ENCODE measurements at places on chromosomes 5 and 9. TPM values are rescaled to one million over a fixed set of nuclear protein-coding genes. Genes with fewer than 3 reads are reported as not detected.

- no peak for DNase-seq
Measured at GRCh38 chr9:128362774-128363173, 8.4 kb upstream of the URM1 start.

GRCh38 chr9:93645149-93645889, 68.9 kb downstream of the PHF2 start:
- peak; percentile 1 for DNase-seq

GRCh38 chr5:53322257-53322656, 158.2 kb upstream of the FST start:
- no peak for DNase-seq

SGCD gene
- total RNA-seq = not detected

DNA sequence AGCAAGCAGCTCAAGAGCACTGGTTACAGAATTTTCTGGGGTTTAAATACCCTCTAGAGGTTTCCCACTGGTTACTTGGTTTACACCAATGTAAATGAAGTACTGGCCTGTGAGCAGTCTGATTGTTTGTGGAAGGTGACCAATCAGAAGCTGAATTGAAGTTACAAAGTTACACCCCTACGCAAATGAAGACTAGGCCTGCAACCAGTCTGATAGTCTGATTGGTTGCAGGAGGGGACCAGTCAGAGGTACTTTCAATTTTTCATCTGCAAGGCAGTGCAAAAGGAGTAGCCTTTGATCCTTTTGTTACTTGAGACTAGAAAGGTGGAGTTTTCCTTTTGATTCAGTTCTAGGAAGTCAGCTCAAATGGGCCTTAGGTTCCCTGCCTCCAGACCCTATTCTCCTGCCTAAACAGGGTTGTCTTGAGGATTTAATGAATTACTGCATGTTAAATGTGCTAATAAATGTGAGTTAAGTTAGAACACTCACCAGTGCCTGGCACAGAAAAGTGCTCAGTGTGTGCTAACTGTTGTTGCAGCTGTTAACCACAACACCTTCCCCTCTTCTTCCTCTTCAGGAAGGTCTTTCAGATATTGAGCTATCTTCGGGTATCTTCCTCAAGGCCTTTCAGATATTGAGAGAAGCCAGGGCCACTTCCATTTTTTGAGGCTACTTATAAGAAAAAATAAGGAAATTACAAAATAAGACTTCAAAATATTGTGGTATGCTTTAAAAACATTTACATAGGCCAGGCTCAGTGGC, 32.1 kb upstream of the CLINT1 start:
- no peak for DNase-seq

GRCh38 chr9:129160712-129161533, 17.1 kb downstream of the IER5L start:
- no peak for DNase-seq

DNA sequence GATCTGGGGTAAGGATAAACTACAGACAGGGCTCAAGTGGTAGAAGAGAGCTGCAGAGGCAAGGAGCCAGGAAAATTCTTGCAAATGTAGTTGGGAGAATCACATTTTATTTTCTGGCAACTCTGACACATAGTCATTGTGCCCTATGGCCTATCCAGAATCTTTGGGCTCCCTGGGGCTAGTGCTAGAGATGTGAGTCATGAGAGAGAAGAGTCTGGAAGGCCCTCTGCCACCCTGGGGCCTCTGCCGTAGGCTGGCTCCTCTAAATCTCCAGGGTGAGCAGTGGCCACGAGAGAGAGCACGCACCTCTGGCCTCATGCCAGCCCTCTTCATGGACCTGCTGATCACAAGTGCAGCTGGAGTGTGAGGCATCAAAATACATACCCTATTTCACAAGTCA, 74.3 kb upstream of the SSBP2 start:
- DNase-seq = no peak

DNA sequence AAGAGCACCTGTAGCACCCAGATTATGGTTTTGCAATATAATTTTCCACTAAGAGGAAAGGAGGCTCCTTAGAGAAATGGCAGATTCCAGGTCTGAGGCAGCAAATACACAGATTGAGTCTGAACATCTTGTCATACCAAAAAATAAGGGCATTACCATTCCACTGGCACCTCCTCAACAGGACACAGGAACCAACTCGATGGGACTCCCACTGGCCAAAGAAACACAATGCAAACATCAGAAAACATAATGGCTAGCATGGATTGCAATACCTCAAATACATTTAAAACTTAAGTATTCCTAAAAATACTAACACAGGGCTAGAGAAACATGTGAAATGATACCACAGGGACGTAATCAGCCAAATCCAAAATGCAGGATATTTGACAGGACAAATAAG, 12.4 kb upstream of the RANBP17 start:
- DNase-seq = no peak

DNA sequence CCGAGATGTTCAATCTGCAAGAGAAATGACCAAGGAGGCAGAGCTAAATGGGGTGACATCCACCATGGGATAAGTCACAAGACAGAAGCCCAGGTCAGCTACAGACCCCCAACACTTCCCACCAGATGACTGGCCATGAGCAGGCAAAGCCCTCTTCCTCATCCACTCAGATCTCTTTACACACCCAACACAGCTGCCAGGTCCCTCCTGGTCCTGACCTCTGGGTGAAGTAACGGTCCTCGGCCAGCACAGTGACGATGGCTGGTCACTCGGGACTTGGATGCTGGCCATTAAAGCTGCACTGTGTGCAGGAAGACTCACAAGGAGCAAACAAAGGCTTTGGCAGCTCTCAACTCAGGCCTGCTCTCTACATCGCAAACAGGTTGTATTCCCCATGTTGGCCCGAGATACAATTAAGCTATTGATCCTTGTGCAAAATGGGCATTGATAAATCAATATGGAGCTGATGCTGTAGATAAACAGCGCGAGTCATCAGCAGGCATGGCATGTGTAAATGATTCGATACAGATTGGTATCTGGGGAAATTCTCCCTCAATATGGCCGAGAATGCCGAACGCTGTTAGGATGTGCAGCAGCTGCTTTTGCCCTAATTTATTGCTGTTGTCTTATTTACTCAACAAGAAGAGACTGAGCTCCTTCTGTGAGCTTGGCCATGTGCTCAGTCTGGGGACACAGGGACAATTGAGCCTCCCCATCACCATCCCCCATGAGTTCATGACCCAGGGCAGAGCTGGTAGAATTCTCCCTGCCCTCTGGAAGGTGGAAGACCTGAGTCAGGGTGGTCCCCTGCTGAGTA, 98.7 kb downstream of the C5orf15 start:
- DNase-seq = no peak

DNA sequence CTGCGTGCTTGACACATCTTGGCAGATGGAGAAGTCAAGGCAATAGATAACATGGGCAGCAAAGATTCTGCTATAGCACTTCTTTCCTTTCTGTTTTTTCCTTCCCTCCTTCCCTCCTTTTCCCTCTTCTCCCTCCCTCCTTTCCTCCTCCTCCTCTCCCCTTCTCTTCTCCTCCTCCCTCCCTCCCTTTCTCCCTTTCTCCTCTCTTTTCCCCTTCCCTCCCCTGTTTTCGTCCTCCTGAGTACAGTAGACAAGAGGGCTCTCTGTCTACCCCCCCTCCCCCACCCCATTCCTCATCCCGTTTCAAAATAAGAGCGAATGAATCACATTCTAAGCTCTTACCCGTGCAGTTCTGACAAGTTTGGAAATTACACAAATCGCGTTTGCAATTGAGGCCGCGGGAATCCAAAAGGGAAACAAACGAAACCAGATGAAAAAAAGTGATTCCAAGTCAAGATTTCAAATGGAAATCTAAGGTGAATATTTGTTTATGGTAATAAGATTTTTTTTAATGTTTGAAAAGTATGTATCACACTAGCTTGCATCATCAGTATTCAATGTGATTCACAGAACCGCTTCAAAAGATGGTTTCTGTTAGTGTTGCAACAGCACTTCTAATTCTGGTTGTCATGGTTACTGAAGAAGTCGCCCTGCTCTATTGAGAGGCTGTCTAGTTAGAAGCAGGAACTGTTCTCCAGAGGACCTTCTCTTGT, 1.3 kb downstream of the NIM1K start:
- peak; percentile 13 for DNase-seq

GABRA6 gene
- not detected for total RNA-seq

DNA sequence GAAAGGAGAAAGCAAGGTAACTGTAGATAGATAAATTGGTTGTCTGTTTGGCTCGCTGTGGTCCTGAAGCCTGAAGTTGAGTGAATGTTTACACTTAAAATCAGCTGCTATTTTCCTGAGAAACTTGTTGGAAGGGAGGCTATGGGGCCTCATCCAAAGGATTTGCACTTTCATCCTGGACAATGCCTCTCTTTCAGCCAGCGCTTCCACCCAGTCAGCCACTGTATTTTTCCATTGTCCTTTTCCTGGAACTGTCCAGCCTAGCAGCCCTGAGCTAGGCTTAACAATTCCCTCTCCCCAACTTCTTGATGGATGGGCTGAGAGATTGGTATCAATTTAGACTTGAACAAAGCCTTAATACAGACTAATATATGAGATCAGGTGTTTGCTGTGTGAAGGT, 429.2 kb downstream of the DMAC1 start:
- no peak for DNase-seq

DNA sequence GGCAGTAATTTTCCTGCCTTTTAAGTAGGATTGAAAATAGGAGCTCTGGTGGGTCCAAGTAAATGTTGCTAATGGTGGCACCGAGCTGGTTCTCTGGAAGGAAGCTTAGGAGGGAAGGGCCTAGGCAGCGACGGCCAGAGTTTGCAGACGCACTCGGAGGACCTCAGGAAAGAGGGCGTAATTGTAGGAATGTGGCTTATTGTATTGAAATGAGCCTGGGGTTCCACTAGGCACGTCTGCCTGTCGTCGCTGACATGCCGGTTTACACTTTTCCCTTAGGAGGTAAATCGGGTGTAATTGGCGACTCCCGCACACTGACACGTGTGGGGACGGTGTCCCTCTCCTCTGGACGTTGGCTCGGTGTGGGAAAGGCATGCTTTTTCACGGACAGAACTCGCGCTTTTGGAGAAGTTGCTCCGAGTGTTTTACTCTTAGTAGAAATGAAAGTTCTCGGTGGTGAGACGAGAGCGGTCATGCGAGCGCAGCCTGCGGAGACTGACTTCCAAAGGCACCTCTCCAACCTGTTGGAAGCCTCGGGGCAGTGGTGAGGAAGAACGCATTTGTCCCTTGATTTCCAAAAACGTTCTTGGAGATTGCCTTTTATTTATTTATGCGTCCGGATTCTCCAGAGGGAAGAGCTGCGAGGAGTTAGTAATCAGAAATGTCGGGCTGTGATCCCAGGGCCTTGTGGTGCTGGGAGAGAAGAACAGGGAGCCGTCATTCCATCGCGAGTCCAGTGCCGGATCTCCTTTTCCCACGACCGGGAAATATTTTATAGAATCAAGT, 1.3 kb downstream of the NR4A3 start:
- no peak for DNase-seq

DNA sequence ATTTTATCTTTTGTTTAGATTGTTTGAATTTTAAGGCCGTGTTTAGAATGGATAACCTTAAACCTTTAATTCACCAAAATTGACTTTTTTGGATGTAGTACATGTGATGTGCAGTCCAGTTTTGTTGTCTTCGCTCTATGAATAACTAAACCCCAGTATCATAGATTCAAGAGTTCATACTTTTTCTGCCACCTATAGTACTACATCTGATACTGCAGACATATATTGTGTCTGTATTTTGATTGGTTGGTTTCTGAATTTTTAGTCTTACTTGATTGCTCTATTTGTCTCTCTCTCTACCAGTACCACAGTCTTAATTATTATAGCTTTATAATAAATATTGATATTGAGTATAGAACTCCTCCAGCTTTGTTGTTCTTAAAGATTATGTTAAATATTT, 58.1 kb downstream of the PPIP5K2 start:
- no peak for DNase-seq

- DNase-seq = no peak
Measured at GRCh38 chr5:83946516-83946915, 225.9 kb upstream of the HAPLN1 start.

DNA sequence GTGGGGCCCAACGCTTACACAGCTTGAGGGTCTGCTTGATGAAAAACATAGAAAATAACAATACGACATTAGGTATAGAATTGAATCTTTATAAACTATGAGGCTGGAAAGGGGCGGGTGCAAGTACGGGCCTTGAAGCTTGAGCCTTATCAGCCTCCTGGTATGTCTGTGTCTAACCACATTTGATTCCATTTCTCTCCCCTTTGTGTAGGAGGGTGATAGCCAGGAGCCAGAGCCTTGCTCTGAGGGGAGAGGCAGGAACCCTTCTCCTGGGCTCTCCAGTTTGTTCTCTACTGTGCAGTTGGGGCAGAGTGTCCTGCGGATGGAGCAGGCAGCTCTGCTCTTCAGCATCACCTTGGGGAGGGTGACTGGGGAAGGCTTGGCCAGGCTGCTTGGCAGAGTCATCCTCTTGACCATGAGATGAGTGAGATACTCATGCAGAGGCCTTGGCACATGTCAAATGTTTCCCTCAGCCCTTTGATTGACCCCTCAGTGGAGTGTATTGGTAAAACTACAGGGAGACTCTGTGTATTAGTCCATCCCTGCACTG, 153.5 kb downstream of the SEMA6A start:
- DNase-seq = no peak

FLT4 gene
- 1.2 TPM for total RNA-seq

GRCh38 chr9:109894921-109895758, 115.1 kb downstream of the PALM2AKAP2 start:
- DNase-seq = no peak

DNA sequence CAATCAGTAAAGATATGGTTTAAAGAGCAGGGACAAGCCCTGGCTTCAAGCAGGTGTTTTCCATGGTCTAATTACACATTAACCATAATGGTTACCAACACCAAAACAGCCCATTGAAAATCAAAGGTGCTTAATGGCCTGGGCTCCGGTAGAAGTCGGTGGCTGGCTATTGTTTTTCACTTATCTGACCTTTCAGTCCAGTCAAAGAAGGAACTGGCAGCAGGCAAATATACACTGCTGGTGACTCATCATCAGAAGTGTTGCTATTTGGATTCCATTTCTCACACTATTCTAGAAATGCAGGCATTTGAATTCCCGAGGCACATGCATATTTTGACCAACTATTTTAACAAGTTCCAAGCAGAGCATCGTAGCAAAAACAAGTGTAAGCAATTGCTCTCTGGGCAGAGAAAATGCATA, 26.3 kb upstream of the GABRP start:
- DNase-seq = no peak

ENHO gene
- not detected for total RNA-seq

GPX3 gene
- total RNA-seq = 0.47 TPM

SCGB3A1 gene
- total RNA-seq = 0.55 TPM

DNA sequence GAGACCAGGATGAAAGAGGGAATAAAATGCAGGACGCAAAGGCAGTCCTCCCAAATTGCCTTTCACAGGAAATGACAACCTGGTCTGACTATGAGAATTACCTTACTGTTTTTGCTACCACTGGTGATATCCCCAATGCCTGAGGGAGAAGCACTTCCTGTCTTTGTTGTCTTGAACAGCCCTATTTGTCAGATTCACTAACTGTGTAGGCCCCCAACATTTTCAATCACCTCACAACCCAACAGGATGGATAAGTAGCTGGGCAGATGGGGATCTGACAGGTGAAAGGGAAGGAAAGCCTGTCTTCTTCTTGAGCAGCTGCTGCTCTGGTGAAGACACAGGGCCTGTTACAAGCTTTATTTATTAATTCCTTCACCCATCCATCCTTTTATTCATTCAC, 9.7 kb downstream of the ESM1 start:
- DNase-seq = no peak

Data from activated T-cell treated with anti-CD3 and anti-CD28 coated beads, Interleukin-2, amount 50 U/mL, for 4 hours (primary cell).